Panc1 (cell line): ENCODE measurements at places on chromosomes 11 and 22.

DNA sequence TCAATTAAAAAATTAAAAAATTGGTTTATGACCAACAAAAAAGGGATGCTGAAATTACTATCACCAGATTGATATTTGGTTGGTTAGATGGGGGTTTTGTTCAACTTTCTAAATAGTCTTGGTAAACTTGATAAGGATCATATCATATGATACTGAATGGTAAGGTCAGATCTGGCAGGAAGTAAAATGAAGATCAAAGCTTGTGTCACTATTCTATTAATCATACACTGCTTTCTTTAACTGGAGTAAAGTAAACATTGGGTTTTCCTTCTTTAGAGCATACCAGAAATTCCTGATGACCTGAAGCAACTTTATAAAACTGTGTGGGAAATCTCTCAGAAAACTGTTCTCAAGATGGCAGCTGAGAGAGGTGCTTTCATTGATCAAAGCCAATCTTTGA lies 40.2 kb downstream of the RRM1 start:
- DNase-seq = no peak

DNA sequence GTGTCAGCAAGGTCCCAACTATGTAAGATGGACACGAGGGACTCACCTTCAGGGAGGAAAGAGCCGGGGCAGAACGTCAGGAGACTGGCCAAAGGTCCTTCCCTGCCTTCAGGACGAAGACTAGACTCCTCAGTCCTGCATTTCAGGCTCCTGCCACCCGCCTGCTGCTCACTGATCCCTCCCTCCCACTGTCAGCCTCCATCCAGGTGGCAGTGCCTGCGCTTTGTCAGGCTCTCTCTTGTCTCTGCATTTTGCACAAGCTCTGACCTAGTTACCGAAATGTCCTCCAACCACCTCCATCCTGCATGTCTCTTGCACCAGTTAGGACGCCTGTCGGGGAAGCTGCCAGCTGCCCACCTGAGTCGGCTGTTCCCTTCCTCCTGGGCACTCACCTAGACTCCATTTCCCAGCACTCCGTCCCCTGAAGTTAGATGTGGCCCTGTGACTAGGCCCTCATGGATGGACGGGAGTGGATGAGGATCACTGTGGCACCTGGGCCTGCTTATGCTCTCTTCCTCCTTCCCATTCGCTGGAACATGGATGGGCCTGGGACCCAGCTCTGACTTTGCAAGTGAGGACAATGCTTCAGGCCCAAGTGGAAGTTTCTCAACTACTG lies 8.0 kb downstream of the B3GNT6 start:
- no peak for DNase-seq

DNA sequence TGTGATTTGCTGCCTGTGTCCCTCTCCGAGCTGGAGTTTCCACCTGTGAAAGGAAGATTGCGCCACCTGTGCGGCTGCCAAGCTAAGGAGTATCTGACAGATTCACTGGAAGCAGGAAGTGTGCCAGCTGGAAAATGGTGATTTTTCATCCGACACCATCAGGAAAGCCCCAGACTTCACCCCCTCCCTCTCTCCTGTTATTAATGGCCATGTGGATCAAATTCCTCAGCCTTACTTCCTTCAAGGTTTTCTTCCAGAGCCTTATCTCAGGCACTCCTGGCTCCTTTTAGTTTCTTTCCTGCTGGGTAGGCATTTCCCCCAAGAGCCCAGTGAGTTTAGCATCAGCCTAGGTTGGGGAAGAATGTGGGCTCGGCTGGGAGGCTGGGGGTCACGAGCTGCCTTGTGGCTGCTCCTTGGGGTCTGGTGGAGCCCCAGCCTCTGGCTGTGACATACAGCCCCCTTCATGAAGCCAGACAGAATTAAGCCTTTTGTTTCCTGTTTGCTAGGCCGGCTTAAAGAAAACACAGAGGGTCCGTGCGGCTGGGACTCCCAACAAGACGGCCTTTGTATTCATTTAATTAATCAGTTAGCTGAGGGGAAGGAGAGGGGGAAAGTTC lies 37.1 kb downstream of the PKNOX2 start:
- DNase-seq = no peak

DNA sequence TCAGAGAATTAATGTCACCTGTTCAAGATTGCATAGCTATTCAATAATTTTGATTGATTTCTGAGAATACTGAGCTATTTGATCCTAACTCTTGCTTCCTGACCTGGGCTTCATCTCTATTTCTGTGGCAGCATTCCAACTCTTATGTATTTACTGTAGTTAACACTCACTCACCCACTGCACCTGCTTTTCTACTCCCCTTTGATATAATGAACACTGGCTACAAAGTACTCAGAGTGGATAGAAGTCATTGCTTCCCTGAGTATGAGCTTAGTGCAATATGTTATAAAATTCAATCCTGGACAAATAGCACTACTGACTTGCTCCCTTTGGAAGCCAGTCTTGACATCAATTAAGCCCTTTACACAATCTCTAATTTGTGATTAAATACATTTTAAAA lies 117.2 kb downstream of the APIP start:
- DNase-seq = no peak

DNA sequence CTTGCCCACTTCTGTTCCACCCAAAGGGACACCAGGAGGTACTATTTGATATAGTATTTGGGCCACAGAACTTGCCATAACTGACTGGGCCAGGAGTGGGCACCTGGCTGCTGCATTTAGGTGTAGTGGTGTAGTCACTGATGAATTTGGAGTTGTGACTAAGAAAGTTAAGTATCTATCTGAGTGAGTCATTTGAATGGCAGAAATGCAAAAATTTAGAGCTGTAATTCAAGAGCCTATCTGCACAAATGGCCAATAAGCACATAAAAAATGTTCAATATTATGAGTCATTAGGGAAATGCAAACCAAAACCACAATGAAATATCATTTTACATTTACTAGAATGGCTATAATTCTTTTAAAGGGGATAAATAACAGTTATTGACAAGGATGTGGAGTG lies 14.7 kb downstream of the GLYATL2 start:
- DNase-seq = no peak

DNA sequence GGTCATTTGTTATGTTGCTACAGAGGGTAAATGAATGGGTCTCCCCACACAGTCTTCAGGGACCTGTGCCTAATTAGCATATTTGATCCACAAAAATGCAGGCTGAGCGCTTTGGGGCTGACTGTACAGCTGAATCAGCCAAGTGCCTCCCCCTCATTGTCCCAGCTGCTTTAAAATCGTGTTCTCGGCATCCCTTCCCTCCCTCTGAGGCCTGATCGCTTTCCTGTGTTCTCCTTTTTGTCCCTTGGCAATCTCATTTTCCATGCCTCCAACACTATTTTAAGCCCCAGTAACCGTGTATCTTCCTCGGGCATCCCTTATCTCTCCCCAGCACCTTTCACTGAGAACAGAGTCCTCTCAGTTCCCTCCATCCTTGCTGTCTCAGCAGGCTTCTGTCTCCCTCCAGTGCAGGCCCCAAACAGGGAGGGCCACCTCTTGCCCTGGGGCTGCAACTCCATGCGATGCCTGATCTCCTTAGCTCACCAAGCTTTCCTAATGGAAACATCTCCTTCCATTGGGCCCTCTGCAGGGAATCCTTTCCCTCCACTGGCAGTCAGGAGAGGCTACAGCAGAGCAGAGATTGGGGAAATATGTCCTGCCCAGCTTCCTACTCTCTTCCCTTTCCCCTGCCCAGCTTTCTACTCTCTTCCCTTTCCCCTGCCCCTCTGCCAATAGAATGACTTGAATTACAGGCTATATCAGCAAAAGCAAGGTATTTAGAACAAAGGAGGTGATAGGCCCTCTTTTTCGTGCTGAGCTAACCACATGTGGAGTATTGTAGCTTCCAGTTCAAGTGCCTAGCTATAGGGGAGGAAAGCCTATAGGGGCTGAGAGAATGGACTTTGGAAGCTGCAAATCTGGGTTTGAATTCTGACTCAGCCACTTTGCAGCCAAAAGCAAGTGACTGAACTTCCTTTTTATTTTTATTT lies 13.8 kb downstream of the UQCR10 start:
- DNase-seq = no peak

- DNase-seq = no peak
Observed at GRCh38 chr11:29616611-29617010, 400.2 kb downstream of the KCNA4 start.

GRCh38 chr11:126466236-126467045 lies 111.0 kb downstream of the ST3GAL4 start:
- DNase-seq = no peak

DNA sequence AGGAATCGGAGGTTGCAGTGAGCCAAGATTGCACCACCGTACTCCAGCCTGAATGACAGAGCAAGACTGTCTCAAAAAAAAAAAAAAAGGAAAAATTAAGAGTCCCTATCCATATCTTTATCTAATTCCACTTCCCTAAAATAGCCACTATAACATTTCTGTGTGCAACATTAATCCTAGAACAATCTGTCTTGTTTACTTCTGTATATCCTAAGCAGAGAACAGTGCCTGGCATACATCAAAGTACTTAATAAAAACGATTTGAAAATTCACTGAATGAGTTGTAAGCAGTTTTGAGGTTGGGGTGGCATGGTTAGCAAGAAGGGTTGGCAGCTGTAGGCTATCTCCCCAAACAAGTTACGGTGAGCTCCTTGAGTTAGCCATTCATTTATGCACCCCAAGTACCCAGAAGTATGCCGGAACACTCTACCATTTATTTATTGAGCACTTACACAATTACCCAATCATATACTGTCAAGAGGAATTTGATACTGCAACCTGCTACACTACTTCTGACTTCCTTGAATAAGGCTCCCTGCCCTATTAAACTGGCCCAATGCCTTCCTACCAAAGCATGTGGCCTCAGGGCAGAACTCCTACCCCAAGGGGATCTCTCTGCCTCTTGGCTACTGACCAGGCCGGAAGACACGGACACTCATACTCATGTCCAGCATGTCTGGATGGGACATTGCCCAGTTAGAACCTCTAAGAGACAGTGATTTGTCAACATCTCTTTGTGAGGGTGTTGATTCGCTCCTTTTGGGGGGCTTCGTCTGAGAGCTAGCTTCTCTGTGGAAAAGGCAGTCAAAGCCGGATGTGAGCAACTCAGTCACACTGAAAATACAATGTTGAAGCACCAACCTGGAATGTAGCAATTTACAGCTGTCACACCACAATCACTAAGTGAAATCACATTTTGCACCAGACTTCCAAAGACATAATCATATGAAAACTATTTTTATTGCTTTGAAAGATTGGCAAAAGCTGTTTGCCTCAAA lies 16.3 kb upstream of the TMEM41B start:
- no peak for DNase-seq

- peak; percentile 58 for DNase-seq
Observed at GRCh38 chr11:61187505-61188130, 15.7 kb upstream of the PGA3 start.

DNA sequence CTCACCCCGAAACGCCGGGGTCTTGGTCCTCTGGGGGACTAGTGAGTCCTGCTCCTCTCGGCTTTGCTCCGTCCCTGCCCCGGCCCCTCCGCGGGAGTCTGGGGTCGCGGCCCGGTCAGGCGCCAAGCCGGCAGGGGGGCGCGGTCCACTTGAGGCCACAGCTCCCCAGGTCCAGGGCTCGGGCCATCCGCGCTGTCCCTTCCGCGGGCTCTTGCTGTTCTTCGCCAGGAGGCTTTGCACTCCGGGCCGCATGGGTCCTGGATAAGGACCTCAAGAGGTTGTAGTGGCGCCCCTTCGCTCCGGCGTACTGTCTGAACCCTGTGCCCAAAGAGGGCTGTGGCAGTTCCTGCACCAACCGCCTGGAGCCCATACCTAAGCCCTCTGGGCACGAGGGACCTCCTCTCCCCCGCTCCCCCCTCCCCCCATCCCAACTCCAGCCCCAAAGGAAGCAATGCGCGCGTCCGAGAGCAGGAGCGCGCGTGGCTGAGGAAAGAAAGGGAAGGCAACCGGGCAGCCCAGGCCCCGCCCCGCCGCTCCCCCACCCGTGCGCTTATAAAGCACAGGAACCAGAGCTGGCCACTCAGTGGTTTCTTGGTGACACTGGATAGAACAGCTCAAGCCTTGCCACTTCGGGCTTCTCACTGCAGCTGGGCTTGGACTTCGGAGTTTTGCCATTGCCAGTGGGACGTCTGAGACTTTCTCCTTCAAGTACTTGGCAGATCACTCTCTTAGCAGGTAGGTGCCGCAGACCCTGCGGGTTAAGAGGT lies at the start of gene ADM:
ADM (plus strand) TSS at position 579 of the 767 bp plus-strand sequence. CDS start 628 bp downstream, outside the sequence.
- DNase-seq = peak; percentile 96

DNA sequence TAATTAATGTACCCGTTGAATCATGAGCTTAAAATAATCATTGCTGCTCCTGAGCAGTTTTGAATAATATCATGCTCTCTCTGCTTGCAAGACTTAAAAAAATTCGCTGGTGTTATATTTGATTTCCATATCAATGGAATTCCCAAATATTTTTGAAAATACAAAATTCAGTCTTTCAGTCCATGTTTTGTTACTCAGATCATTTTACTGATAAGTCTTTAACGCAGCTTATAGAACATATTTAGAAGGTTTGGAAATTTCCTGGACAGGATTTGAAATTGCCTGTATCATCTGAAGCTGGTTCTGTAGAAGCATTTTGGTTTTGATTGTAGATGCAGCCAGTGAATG lies 1.9 kb downstream of the BMAL1 start:
- no peak for DNase-seq

DNA sequence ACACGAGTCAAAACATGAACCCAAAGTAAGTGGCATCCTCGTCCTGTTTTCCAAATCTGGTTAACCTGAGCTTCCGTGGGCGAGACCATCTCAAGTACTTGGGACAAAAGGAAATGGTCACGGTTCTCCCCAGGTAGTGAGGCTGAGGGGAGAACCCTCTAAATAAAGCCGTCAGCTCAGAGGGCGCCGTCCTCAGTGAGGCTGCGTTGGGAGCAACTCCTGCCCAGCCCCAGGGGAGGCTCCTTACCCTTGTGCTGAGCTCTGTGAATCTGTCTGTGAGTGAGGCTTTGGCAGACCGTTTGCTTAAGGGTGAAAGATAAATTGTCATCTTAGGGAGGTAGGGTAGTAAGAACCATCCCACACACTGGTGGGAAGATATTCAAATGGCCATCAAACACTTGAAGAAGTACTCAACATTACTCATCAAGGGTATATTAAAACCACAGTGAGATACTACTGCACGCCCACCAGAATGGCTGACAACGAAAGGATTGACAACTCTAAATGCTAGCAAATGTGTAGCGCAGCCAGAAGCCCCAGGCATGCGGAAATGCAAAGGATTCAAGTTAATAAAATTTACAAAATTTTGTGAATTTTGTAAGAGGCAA lies 321.0 kb downstream of the TBC1D22A start:
- no peak for DNase-seq

DNA sequence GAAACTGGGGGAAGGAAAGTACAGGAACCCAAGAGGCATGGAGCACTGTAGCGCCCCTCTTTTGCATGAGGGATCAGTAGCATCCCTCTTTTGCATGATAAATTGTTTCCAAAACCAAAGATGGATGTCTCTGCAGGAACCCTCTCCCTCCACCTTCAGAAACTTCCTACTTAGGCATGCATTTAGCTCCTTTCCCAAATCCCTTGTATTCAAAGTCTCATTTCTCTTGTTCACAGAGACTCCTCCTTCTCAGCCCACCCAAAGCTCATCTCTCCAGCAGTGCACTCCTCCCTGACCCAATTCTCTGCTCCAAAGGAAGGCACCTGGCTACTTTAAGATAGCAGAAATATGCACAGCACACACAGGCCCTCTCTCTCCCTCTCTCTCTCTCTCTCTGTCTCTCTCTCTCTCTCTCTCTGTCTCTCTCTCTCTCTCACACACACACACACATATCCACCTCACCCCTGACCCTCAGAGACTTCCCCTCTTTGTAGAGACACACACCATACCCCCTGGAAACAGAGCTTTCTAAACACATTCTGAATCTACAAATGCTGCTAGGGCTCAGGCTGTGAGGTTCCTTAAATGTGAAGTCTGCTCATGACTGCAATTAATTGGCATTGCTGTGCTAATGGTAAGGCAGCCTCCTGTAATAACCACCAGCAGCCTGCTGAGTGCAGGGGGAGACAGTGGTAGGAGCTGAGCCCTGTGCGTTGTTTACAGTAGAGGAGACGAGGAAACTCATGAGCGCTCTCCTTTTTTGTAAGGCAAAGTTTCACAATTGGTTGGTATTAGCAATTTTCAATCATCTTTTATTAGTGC lies 519.6 kb downstream of the NTM start:
- DNase-seq = no peak
